ENCODE measurements at places on chromosomes 4 and X. TPM values are rescaled to one million over a fixed set of nuclear protein-coding genes. Genes with fewer than 3 reads are reported as not detected.

The GSPT2 gene
- 7.3 TPM for total RNA-seq

The EXOC1L gene
- not detected for total RNA-seq

The HSD17B13 gene
- 0.14 TPM for total RNA-seq

The MID1 gene
- total RNA-seq = 61.3 TPM

The IL2 gene
- not detected for total RNA-seq

- H3K4me1 ChIP-seq = no peaks in the 10 kb centered on the region
- no peak overlapping the region for H3K4me3 ChIP-seq
- DNase-seq = no peak
- no peak overlapping the region for H3K27ac ChIP-seq
- H3K36me3 ChIP-seq = no peaks in the 10 kb centered on the region
These were observed 346.5 kb upstream of the FMR1 start for GRCh38 chrX:147565237-147565636.

DNA sequence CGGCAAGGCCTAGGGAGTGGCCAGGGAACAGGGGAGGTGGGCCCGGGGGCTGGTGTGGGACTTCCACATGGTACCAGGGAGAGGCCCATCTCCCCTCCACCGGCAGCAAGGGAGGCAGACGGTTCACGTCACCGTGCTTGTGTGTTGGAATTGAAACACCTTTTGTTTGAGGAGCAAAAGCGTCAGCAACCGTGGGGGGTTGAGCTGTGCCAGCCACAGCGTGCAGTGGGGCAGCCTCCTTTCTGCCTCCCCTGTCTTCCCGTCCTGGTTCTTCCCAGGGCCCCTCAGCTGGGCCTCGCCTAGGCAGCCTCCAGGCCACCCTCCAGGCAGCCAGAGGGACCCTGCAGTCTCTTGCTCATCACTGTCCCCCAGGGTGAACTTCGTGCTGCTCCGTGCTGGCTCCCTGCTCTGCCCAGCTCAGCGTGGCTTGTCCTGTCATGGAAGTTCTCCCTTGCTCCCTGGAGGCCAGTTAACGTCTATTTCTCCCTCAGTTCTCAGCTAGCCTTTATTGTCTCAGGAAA, 32.1 kb upstream of the HGFAC start:
- peak; percentile 17 for DNase-seq
- H3K4me1 ChIP-seq = no peaks in the 10 kb centered on the region
- no peak overlapping the region for H3K27ac ChIP-seq
- no peaks in the 10 kb centered on the region for H3K27me3 ChIP-seq

- H3K4me3 ChIP-seq = no peak overlapping the region
- no peak for DNase-seq
- no peaks in the 10 kb centered on the region for H3K27me3 ChIP-seq
These were observed 31.4 kb upstream of the NKX6-1 start for GRCh38 chr4:84530454-84530853.

DNA sequence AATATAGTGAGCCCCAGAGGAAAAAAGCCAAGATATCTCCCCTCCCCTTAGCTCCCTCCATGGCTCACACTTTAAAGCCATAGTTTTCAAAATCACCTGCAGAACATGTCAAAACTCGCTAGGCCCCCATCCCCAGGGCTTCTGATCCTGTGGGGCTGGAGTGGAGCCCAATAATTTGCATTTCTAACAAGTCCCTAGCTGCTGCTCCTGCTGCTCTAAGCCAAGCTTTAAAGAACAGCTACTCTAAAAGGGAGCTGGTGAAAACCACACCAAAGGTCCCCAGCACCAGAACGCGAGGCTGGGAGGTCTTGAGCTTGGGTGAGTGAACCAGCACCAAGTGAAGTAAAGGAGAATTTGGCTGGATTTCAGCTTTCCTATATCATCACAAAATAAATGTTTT, 237.1 kb downstream of the ZNF674 start:
- no peaks in the 10 kb centered on the region for H3K4me1 ChIP-seq
- H3K27ac ChIP-seq = no peak overlapping the region
- H3K36me3 ChIP-seq = no peaks in the 10 kb centered on the region

DNA sequence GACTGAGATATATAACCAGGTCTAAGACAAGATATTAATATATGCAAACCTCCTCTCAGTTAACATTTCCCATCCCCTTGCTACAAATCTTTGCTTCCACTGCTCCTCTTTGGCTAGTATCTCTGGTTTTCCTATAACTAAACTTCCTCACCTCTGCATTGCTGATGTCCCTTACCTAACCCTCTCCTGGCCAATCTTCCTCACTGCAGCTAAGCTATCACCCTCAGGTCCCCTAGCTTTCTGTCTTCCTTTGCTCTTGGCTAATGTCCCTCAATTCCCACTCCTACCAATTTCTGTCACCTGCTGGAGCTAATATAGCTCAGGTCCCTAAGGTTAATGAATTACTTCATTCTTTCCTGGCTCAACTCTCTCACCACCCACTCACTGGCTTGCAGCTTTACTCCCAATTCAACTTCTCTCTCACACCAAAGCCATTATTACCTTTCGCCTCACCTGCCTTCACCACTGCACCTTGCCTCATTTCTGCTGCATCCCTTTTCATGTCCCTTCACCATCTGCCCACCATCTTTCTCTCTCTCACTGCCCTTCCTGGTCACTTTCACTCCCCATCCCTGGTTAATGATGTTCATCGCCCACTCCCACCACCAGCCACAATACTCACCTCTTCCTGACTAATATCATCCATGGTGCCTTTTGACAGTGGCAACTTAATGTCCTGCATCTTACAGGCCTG, 26.7 kb downstream of the SMC1A start:
- H3K27ac ChIP-seq = peak overlapping the region; percentile 1
- no peaks in the 10 kb centered on the region for H3K36me3 ChIP-seq
- no peaks in the 10 kb centered on the region for H3K4me1 ChIP-seq
- no peak overlapping the region for H3K4me3 ChIP-seq
- H3K27me3 ChIP-seq = no peaks in the 10 kb centered on the region

DNA sequence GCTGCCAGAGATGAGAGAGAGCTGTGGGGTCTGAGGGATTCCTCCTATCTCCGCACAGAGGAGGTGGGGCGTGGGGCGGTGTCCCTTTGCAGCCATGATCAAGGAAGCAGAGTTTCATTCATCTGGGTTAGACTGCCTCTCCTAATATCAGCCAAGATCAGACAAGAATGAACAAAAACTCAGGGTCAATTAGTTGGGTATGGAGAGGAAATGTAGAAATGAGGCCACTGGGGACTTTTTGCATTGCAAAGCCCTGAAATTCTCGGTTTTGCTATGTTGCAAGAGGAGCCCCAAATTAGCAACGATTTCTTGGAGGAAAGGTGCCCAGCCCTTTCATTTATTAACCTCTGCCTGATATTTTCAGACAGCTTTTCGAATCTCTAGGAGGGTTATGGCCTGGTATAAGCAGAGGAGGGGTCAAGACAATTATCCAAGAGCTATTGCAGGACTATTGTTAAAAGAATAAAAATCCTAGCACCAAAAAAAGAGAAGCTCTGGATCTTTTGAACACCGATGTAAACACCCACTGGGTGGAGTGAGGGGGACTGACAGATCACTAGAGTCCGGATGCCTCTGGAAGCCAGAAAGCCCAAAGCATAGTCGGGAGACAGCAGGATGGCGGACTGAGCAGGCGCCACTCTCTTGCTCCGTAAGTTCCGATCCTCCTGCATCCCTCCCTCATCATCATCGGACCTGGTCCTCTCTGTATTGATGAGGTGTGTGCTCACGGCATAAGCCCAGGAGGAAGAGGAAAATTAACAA, 34.4 kb upstream of the ACSL1 start:
- H3K27me3 ChIP-seq = no peaks in the 10 kb centered on the region
- no peak overlapping the region for H3K27ac ChIP-seq
- H3K4me3 ChIP-seq = no peak overlapping the region
- no peak for DNase-seq
- no peaks in the 10 kb centered on the region for H3K4me1 ChIP-seq

DNA sequence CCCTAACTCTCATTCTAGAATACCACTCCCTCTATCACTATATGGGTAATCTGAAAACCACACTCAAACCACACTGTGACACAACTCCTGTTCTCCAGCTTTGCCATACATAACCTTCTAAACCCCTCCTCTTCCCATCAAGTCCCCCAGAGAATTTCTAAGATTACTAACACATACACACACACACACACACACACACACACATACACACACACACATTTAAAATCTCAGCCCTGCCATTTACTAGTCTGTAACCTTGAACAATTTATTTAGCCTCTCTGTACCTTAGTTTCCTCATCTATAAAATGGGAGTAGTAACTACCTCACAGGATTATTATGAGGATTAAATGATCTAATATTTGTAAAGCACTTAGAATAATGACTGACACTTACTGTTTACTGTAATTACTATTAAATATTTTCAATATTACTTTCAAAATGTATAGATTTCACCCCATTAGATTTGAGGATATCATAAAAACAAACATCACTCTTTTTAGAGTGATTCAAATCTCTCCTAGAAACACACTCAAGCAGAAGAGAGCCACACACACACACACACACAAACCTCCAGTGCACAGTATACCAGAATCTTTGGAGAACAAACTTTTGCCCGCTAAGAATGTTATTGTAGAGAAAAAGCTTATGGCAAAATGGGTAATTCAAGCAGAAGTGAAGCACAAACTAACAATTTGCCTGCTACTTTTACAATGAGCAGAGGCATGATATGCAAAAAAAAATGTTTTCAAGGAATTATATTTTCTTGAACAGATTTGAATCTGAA, 3.8 kb downstream of the ANKRD50 start:
- no peaks in the 10 kb centered on the region for H3K36me3 ChIP-seq
- peaks cover 19% of the 10 kb centered on the region for H3K4me1 ChIP-seq
- DNase-seq = no peak

- H3K4me3 ChIP-seq = no peak overlapping the region
- H3K27me3 ChIP-seq = no peaks in the 10 kb centered on the region
These were observed 117.4 kb upstream of the MAB21L2 start for GRCh38 chr4:150464523-150464922.
